Activated effector memory CD4-positive, alpha-beta T cell treated with anti-CD3 and anti-CD28 coated beads, Interleukin-2, amount 50 U/mL, for 16 hours (primary cell): ENCODE measurements at places on chromosomes 6 and 20.

- DNase-seq, result no peak
Measured at GRCh38 chr6:85484948-85485347, 35.1 kb downstream of the NT5E start.

- DNase-seq, result no peak
Measured at GRCh38 chr6:52539607-52540006, 37.3 kb downstream of the TRAM2 start.

- no peak for DNase-seq
Measured at GRCh38 chr6:106206905-106207304, 118.7 kb downstream of the ATG5 start.

DNA sequence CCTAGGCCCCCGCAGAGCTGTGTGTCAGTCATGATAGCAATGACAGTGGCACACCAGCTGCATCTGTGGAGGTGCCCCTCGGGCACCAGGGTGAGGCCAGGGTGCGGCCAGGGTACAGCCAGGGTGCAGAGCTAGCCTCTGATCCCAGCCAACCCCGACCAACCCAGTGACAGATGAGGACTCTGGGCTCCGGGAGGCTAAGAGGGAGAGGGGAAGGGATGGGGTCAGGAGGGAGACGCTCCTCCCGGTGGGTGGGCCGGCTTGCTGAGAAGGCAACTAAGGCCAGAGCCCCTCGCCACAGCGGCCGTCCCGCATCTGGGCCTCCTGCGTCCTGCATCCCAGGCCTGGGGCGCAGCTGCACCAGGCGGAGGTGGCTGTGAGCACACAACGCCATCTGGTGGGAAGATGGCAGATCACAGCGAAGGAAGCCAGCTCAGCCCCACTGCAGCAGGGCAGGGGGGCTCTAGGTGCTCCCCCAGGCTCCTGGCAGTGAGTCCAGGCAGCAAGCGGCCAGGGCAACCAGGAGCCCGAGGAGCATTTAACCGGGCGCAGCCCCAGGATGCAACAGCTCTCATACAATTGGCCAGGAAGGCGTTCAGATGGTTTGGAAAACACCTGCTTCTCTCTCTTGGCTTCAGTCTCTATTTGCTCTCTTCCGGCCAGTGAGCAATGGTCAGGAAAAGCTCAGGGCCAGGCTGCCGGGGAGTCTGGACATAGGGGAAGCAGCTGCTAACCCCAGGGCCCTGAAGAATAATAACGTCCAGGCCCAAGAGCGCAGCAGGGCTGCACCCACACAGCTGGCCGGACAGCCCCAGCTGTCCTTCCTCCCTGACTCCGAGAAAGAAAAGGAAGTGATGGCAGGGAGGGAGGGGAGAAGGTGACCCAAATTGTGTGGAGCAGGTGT lies 169.4 kb downstream of the TAF4 start:
- peak; percentile 66 for DNase-seq

- DNase-seq, result no peak
Measured at GRCh38 chr20:20037960-20038359, 14.3 kb downstream of the CRNKL1 start.

GRCh38 chr6:116012951-116013350 lies 47.7 kb downstream of the FRK start:
- no peak for DNase-seq

DNA sequence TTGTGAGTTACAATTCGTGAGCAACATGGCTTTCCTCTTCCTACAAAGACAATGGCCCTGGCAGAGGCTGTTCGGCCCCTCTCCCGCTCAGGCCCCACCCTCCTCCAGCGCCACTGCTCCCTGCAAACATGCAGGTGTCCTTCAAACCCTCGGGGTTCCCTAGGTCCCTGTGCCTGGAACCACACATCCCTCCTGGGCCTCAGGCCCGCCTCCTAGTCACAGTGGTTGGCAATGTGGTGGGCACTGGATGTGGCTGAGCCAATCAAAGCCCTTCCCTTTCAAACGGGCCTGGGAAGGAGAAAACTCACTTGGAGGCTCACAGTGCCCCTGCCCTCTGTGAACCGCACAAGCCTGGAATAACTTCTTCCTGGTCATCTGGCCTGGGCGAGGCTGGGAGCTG lies 147.2 kb downstream of the TFAP2C start:
- DNase-seq, result no peak

DNA sequence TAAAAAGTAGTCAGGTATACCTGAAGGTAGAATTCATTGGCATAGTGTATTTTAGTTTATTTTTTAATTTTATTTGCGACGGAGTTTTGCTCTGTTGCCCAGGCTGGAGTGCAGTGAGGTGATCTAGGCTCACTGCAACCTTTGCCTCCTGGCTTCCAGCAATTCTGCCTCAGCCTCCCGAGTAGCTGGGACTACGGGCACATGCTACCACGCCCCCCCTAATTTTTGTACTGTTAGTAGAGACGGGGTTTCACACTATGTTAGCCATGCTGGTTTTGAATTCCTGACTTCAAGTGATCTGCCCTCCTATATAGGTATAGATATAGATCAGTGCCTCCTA lies 102.8 kb upstream of the PRSS16 start:
- DNase-seq, result no peak

GRCh38 chr6:142387997-142388815 lies 86.4 kb downstream of the ADGRG6 start:
- DNase-seq, result no peak

GRCh38 chr20:20073801-20074371 lies 21.6 kb downstream of the CFAP61 start:
- no peak for DNase-seq

GRCh38 chr6:106413016-106413415 lies 52.5 kb downstream of the CRYBG1 start:
- DNase-seq, result no peak

DNA sequence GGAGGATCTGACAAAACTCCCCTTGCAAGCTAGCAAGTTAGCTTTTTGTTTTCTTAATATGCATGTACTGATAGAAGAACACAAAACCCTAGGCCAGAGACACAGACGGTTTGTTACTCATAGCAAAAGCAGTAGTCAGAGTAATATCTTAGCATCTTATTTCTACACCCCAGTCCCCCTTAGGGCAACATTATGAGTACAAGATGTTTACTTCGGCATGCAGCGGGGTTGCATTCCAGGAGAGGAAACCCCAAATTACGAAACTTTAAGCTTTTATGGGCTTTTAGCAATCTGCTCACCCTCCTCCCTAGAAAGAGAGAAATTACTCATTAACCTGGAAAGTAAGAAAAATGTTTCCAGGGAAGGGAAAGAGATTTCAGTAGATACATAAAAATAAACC lies 1286.9 kb downstream of the EPHA7 start:
- DNase-seq, result no peak

GRCh38 chr6:147322299-147323162 lies 118.3 kb downstream of the STXBP5 start:
- no peak for DNase-seq

DNA sequence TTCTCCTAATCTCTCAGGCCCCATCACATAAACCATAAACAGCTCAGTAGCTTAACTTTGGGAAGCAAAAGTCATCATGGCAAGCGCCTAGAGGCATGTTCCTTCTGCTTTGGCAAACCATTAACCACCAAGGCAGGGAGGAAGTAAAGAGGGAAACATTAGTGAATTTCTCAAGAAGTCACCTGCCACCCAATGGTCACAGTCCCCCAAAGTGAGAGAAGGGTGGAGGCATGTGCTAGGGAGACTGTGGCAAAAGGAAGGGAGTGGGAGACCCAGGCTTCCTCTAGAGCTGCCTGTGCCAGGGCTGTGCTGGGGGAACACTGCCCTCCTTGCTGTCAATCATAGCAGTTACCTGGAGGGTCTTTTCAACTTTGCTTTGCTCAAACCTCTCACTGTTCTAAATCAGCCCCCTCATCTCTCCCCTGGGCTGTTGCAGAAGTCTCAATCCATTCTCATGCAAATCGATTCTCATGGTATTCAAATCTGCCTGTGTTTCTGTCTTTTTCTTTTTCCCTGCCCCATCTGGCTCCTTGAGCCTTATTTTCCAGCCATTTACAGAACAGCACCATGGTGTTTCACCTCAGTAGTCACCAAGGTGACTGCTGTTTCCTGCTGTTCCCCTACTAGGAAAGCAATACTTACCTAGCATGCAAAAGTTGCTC lies 1.8 kb upstream of the RNF24 start:
- DNase-seq, result no peak

DNA sequence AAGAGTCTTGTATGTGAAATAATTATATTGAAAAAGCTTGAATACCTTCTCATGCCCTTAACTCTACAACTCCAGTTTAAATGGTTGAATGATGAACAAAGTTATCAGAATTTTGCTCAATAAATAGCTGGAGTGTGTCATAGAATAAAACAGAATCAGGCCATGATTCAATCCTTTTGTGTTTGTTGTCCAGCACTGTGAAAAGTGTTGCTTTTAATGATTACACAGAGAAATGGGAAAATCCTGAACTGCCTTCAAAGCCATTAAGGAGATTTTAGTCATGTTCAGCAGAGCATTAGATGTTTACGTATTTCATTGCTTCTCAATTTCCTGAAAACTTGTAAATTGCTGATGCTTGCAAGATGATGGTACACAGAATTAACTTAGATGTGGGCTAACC lies 262.9 kb upstream of the BTBD3 start:
- no peak for DNase-seq

GRCh38 chr6:22081709-22082108 lies 215.1 kb downstream of the PRL start:
- DNase-seq, result no peak

DNA sequence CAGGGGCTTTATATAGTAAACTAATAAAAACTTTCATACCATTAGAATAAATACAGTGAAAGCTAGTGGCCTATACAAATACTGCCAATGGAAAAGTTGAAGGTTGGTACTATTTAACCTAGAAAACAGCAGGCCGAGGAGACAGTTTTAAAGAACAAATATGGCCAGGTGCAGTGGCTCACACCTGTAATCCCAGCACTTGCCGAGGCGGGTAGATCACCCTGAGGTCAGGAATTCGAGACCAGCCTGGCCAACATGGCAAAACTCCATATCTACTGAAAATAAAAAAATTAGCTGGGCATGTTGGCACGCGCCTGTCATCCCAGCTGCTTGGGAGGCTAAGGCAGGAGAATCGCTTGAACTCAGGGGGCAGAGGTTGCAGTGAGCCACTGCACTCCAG lies 24.8 kb downstream of the GLYATL3 start:
- DNase-seq, result no peak

GRCh38 chr6:128155826-128156225 lies 255.0 kb upstream of the THEMIS start:
- no peak for DNase-seq

DNA sequence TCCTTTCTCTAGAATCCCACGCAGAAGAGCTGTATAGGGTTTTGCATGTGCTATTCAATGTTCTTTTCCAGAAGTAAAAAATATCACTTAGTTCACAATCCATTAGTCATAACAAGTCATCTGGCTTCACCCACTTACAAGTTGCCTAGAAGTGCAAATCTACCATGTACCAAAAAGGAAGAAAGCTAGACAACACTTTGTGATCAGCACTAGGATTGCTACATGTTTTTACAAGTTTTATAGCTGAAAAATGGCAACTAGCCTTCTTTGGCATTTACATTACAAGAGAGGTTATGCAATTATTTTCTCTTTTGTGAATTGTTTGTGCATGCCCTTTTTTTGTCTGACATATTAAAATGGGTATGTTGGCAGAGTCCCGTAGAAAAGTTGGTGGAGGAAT lies 85.6 kb upstream of the PTPRK start:
- DNase-seq, result no peak

GRCh38 chr6:8029243-8029870 lies 34.8 kb downstream of the BLOC1S5 start:
- no peak for DNase-seq

GRCh38 chr6:49333345-49334125 lies 129.5 kb downstream of the MMUT start:
- no peak for DNase-seq

DNA sequence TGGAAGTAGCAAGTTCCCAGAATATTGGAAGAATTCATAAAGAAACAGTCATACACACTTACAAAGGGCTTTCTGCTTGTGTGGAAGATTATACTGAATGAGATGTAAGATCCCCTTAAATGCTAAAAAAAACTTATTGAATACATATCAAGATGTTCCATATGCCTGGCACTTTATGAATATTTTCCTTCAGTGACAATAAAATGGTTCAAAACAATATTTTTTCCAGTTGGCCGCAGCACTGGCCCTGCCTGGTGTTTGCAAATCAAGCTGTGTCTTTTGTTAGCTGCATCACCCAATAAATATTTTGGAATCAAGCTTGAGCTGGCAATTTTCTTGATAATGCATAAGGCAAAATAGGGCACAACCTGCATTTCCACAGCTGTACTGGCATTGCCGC lies 51.2 kb downstream of the CFAP61 start:
- no peak for DNase-seq

DNA sequence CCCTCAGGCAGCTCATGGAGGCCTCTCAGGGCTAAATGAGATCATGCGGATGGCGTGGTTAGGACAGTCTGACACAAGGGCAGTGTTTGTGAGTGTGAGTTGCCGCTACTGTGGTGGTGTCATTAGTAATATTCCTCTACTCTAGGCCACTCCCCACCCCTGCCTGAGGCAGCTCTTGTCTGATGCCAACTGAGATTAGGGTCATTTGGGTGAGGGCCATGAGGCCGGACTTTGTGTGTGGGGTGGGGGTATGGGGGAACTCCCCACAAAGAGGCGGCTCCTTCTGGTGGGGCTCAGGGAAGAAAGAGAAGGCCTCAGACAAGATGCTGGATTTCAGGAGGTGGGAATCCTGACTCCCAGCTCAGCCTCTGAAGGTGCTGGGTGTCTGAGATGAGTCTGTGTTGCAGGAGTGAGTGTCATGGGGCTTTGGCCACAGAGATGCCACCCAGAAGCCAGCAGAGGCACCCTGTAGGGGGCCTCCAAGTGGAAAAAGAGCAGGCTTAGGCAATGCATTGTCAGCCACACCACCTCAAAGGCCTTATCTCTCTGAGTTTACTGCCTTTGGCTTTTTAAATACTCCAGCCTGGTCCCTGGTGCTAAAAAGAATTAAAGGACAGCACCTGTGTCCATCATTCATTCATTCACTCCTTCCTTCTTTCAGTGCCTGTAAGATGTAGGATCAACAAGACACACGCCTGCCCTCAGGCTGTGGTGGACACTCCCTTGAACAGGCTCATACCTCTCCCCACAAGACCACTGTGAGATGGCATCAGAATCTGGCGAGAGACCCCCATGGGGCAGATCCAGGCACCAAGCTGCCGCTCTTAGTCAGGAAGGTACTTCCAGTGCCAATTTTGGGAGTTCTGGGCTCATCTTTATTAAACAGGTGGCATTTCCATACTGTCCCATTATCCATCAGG lies 175.2 kb downstream of the MRPL14 start:
- no peak for DNase-seq

GRCh38 chr20:43844778-43845614 lies 69.7 kb upstream of the TOX2 start:
- no peak for DNase-seq

- DNase-seq, result no peak
Measured at GRCh38 chr6:167663784-167664443, 162.8 kb upstream of the AFDN start.

GRCh38 chr6:108914235-108915022 lies 66.2 kb downstream of the ARMC2 start:
- DNase-seq, result peak; percentile 72

- no peak for DNase-seq
Measured at GRCh38 chr6:24228123-24228522, 102.1 kb downstream of the NRSN1 start.
